ENCODE measurements at places on chromosomes 3 and 15.

DNA sequence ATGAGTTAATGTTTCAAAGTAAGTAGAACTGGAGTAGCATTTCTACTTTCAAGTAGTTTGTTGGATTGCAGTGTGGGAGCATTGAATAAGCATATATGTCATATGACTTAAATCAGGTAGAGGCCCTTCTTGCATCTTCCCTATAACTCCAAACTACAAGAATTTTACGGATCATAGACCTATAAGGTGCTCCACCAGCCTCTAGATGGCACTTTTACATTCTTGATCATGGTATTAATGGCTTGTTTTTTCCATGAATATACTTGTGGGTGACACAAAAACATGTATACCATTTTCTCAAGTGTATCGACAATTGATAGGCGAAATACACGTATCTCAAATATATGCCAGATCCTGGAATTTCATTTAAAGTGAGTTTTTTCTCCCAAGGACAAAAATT is 311.1 kb downstream of the ZPLD1 start:
- DNase-seq, result no peak

DNA sequence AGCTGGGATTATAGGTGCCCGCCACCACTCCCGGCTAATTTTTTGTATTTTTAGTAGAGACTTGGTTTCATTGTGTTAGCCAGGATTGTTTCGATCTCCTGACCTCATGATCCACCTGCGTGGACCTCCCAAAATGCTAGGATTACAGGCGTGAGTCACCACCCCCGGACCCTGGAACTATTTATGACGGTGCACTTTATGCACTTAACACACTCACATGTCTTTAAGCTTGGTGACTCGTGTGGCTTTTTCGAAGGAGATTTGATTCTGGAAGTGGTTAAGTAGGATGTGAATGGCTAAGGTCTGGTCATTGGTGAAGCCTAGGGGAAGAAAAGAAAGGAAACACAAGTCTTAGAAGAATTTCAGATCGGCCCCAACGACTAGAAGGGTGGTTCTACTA is 20.3 kb downstream of the BBS4 start:
- no peak for DNase-seq

GRCh38 chr15:77069521-77070121 is 1.3 kb downstream of the TSPAN3 start:
- DNase-seq, result no peak

DNA sequence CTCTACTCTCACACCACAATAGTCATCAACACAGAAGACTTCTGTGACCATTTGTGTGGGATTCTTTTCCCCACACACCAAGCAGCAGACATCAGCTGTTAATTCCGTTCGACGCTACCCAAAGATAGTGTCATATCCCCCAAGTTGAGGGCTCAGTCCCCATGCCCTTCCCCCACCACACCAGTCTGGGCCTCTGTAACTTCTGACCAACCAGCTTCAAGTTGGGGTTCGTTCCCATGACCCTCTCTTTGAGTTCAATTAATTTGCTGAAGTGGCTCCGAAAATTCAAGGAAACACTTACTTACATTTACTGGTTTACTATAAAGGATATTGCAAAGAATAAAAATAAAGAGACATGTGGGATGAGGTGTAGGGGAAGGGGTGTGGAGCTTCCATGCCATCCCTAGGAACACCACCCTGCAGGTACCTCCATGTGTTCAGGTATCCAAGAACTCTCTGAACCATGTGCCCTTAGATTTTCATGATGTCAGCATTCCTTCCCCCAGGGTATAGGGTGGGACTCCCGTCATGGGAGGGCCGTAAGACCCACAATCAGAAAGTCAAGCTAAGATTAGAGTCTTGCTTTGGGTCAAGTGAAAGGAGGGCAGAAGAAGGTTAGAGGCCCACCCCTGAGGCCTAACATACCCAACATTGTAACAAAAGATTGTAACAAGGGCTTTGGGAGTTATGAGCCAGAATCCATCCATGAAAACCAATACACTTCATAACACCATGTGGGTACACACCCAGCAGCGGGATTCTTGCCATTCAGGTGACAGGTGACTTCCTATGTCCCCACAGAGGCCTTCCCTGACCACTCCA is 82.7 kb downstream of the BTLA start:
- no peak for DNase-seq

GRCh38 chr3:39208463-39209055 is 16.2 kb upstream of the XIRP1 start:
- no peak for DNase-seq

DNA sequence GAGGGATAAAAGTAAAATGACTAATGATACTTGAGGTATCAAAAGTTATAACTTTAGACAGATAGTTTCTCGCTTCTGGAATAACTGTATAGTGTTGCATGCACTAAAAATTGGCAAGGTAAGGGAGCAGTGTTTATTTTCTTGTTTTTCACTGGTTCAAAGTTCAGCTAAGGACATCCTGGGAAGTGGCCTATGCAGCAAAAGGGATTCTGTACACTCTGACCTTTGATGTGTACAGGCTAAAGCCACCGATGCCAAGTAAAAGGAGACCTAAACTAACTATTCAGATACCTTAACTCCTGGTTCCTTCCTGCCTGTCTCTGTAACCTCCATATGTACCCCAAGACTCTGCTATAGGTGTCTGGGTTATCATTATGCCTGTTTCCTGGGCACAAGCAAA is 1.7 kb downstream of the FBXO40 start:
- DNase-seq, result no peak

- DNase-seq, result no peak
Measured at GRCh38 chr3:88005066-88005465, 53.7 kb downstream of the CGGBP1 start.
